ENCODE measurements at places on chromosomes 7 and 10. TPM values are rescaled to one million over a fixed set of nuclear protein-coding genes. Genes with fewer than 3 reads are reported as not detected.

LRGUK gene
- not detected for total RNA-seq

KLHDC10 gene
- total RNA-seq, result 15.3 TPM

CALHM1 gene
- not detected for total RNA-seq

C10orf67 gene
- total RNA-seq, result 0.45 TPM

TSPAN14 gene
- 39.6 TPM for total RNA-seq

KCP gene
- 0.14 TPM for total RNA-seq

TMEM176A gene
- not detected for total RNA-seq

NEBL gene
- total RNA-seq, result 1.2 TPM

SEMA4G gene
- 0.89 TPM for total RNA-seq

OPN4 gene
- not detected for total RNA-seq

HOXA11 gene
- total RNA-seq, result 0.10 TPM

PAPSS2 gene
- 0.42 TPM for total RNA-seq

SLC26A3 gene
- total RNA-seq, result not detected

TMEM26 gene
- total RNA-seq, result not detected

IFIT1B gene
- not detected for total RNA-seq

FGL2 gene
- 1.1 TPM for total RNA-seq

CALML3 gene
- total RNA-seq, result not detected

FEZF1 gene
- not detected for total RNA-seq

SMC3 gene
- 76.5 TPM for total RNA-seq

DENND2A gene
- not detected for total RNA-seq

ZP3 gene
- total RNA-seq, result 2.6 TPM

DAGLB gene
- 15.7 TPM for total RNA-seq

GPR26 gene
- not detected for total RNA-seq

ZNF503 gene
- 0.42 TPM for total RNA-seq

RNF133 gene
- not detected for total RNA-seq
